Vagina (tissue), 2 donors: ENCODE measurements at places on chromosomes 4 and X.

DNA sequence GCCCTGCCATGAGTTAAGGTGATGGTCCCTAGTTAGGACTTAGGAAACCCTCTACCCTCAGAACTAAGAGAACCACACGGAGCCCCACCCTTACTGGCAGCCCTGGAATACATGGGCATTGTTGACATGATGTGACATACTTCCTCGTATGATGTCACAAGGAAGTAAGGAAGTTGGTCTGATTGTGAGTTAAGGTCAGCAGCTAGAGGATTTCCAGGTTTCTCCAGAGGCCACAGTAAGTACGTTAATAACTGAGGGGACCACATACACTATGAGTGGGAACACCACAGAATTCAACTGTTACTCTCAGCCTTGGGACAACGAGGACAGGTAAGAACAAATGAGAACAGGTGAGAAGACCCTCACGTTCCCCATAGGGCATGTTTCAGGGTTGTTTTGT is at the start of gene MAGEB5:
TSS of gene MAGEB5 (plus strand) at position 301 of the 400 bp plus-strand sequence. CDS start 1,133 bp downstream, outside the sequence.
- no peak for DNase-seq

DNA sequence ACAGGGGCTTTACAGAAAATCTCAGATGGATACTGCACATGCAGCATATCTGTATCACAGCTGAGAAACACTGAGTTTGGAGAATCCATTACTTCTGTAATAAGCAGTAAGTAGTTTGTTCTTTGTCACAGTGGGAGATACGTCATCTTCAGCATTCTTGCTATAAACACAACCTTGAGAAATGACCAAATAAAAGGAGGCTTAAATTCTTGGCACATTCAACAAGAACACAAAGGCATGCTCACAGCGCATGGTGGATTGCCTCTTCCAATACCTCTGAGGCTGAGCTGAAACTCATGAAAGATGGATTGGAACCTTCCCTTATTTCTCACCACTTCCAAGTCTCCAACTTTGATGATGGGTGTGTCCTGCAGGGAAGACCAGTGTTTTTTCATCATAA is 54.5 kb downstream of the ANXA5 start:
- DNase-seq: no peak

GRCh38 chrX:136386826-136387225 is 86.1 kb downstream of the ADGRG4 start:
- DNase-seq: no peak

GRCh38 chr4:99248714-99249113 is 29.7 kb upstream of the ADH6 start:
- no peak for DNase-seq

DNA sequence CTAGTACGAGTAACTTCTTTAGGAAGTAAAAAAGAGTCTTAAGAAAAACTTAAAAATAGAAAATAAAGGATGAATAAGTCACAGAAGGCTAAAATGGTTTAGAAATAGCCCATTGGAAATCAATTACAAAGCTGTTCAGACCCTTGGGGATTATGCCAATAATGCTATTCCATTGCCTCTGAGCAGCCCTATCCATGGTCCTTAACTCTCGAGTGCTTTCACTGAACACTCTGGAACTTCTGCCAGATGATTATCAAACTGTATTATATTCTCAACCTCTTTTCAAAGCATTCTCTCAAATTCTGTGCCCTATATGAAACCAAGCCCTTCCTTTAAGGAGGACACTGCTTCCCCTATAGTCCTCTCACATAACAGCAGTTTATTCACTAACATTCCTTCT is 17.0 kb downstream of the SLC9B1 start:
- no peak for DNase-seq

DNA sequence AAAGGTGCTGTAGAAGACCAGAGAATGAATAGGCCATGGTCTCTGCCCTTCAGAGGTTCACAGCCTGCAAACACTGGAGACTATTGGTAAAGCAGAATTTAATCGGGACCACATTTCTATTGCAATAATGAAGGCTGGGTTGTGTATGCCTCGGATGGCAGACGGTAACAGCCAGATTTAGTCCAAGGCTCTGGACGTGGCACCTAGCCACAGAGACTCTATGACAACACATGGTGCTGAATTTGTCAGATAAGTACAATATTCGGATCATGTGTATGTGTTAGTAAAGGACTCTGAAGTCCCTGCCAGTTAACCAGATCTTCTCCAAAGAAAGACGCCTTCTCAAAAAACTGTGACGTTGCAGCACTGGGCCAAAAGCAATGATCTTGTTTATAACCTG is 129.0 kb downstream of the DCTD start:
- DNase-seq: no peak

GRCh38 chrX:140274811-140275525 is 229.9 kb downstream of the SOX3 start:
- no peak for DNase-seq

GRCh38 chrX:110108381-110108821 is 105.5 kb downstream of the TMEM164 start:
- DNase-seq: no peak

DNA sequence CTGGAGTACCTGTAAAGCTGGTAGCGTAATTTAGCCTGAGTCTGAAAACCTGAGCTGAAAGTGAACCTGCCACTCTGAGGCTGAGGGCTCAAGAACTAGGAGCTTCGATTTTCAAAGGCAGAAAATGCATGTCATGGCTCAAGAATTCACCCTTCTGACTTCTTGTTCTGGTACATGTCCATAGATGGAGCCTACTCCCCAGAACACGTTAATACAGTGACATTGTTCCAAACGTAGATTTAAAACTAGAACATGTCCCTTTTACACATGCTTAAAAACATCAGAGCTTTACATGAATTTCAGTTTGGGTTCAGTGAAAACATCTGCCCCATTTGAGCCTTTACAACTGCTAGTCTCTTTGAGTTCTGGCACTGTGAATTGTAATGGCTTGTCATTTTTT is 115.5 kb upstream of the WDR1 start:
- DNase-seq: no peak

GRCh38 chr4:47642985-47643760 is 158.1 kb downstream of the ATP10D start:
- DNase-seq: no peak

GRCh38 chrX:42102586-42103282 is 179.4 kb upstream of the CASK start:
- DNase-seq: no peak

DNA sequence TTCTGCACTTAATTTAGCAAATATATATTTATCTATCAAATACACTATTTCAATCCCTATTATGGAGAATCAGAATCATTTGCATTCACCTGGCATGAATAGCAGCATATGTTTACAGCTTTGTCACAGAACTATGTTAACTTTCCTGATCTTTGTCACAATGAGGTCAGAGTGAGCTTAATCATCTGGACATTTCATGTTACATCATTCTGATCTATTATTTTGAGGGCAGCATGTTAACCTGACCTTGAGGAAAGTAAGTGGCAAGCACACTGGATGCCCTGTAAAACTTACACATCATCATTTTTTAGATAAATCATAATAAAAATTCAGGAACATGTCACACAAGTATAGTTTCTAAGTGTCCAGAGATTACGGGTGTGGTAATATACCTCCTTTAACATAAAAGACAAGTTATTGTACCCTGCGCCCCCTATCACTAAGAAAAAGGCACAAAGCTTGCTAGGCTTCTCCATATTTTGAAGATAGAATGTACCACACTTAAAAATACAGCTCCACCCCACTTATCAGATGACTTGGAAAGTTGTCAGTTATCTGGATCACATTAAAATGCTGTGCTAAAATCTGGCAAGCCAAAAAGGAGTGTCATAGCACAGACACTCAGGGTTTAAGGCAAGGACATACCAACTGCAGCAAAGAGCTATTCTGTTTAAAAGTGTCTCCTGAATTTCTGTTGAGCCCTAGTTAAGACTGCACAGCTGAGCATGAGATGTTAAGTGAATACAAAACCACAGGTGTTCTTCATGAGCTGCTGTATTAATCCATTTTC is 182.7 kb upstream of the FAT4 start:
- DNase-seq: no peak

GRCh38 chr4:121968859-121969258 is 17.0 kb upstream of the TRPC3 start:
- no peak for DNase-seq

GRCh38 chrX:128020701-128021100 is 31.5 kb downstream of the ACTRT1 start:
- no peak for DNase-seq

- DNase-seq: no peak
Observed at GRCh38 chrX:129717892-129718291, 20.9 kb upstream of the XPNPEP2 start.

DNA sequence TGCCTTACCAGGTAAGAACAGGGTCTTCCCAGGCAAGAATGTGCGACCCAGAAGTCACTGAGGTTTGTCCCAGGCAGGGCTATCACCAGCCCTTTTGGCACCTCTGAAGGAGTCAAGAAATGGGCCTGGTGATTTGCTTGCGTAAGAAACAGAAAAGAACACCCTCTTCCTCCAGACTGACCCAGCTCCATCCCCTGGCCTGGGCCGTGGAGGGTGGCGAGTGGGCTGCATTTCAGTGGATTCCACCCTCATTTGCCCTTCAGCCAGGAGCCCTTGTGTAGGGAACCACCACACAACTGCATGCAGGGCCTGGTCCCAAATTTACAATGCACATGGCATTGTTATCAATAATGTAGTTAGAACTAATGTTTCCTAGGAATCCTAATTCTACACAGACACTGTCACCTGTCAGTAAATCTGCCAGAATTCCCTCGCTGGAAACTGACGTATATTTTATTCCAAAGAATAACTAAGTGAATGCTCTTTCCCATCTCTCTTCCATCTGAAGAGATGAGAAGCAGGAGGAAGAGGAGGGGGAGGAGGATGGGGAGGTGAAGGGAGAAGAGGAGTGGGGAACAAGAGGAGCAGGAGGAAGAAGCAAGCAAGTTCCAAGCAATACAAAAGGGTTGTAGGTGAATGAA is 46.6 kb downstream of the TSPAN5 start:
- DNase-seq: no peak

- no peak for DNase-seq
Observed at GRCh38 chr4:149017002-149017734, 575.0 kb upstream of the NR3C2 start.

GRCh38 chr4:137644201-137644600 is 111.9 kb upstream of the PCDH18 start:
- no peak for DNase-seq

DNA sequence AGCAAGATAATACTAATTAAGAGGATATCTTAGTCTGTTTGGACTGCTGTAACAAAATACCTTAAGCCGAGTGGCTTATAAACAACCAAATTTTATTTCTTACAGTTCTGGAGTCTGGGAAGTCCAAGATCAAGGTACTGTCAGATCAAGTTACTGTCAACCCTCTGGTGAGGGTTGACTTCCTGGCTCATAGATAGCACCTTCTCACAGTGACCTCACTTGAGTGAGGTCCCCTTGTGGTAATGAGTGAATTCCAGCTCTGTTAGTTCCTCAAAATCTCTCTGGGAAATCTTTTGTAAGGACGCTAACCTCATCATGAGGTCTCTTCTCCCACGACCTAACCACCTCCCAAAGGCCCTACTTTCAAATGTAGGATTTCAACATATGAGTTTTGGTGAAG is 36.9 kb upstream of the ADGRA3 start:
- no peak for DNase-seq

GRCh38 chr4:164572877-164573279 is 181.1 kb upstream of the SMIM31 start:
- DNase-seq: no peak

DNA sequence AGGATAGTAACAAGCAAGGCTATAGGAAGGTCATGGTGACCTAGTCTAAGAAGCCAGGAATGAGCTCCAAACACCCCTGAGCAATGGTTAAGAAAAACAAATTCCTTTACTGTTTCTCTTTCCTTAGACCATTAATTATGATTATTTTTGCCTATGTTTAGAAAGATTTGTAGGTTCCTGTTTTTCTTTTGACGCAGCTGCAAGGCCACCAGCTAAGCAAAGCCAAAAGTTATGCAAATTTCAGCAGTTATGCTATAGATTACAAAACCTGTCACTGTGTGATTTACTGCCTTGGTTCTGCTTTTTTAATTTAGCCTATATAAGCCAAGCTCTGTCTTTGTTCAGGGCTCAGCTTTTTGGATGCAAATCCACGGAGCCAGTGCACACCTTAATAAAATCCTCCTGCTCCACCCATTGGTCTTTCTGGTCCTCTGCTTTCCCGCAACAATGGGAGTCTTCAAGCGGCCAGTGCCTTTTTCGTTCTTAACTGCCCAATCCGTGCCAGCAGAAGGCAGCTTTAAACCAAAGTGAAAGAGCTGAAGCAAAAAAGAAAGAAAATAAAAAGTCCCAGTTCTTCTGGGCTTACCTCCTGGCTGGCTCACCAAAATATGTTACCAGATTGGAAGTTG is 1.4 kb upstream of the CEP135 start:
- no peak for DNase-seq

DNA sequence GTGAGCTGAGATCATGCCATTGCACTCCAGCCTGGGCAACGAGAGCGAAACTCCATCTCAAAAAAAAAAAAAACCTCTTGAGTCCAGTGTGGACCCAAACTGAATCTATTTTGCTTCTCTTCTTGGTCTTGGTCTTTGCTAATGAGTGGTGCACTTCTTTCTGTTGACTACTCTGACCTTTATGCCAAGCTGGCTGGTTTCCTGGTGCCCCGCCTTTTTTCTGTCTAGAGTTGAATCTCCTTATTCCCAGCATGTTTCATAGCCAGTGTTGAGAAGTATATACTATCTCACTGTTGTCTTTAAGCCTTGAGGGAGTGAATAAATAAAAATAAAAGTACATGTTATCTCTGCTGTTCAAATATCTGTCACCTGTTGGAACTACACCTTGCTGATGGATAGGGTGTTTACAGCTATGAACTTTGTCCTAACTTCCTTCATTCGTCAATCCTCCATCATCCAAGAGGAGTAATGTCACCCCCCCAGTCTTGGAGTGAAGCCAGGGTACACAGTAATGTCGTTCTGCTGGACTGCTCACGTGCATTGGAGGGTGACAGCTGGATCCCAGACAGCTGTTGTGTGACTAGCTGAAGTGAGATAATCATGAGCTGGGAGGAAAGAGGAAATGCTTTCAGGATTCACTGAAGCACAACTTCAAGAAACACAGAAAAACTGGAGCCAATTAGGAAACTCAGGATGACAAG is 99.3 kb upstream of the PRKG2 start:
- DNase-seq: no peak

DNA sequence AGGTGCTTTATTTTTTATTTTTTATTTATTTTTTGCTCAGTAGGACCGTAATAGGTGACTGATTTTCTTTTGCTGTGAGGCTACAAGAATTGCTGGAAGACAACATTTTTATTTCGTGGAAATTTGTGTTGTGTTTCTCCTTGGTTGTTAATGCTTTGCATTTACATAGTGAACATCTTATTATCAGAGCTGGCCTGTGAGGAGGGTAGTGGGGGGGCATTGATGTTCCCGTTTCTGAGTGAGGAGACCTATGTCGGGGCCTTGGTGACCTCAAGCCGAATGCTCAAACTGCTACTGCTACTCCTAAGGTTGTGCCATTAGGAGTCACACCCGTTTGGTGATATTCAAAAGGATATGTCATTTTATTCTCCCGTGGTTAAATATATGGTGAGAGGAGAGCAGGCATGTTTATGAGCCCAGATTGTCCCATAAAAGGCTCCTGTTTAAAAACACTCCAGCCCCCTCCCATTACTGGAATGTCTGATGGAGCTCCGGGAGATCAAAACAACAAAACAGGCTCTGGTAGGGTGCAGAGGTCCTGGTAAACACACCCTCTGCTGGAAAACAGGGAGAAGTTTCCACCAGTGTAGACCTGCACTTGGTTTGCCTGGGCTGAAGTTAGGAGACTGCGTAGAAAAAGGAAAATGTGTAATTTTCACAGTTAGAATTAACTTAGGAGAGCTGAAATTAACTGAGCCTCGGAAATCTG is 5.6 kb downstream of the PDGFRA start:
- no peak for DNase-seq

- no peak for DNase-seq
Observed at GRCh38 chrX:45003085-45003484, 130.1 kb downstream of the KDM6A start.

GRCh38 chr4:89293299-89293698 is 14.3 kb downstream of the GPRIN3 start:
- DNase-seq: no peak
